ENCODE measurements at places on chromosomes 7 and 10. TPM values are rescaled to one million over a fixed set of nuclear protein-coding genes. Genes with fewer than 3 reads are reported as not detected.

NRCAM gene
- 16.2 TPM for total RNA-seq

GPR15LG gene
- not detected for total RNA-seq

TMEM273 gene
- 8.7 TPM for total RNA-seq

STRIP2 gene
- 16.8 TPM for total RNA-seq

SGCE gene
- 266 TPM for total RNA-seq

TRIL gene
- 23.9 TPM for total RNA-seq

LRIT1 gene
- total RNA-seq: not detected

TEX36 gene
- total RNA-seq: not detected

NPS gene
- total RNA-seq: not detected

SFMBT2 gene
- total RNA-seq: 6.7 TPM

DEPP1 gene
- 44.6 TPM for total RNA-seq

CH25H gene
- total RNA-seq: 0.21 TPM

GDF10 gene
- total RNA-seq: 32.6 TPM

MLLT10 gene
- total RNA-seq: 59.4 TPM

ACTR3C gene
- total RNA-seq: 12.1 TPM

MOGAT3 gene
- not detected for total RNA-seq

ECHS1 gene
- total RNA-seq: 74.7 TPM

IKZF1 gene
- 6.1 TPM for total RNA-seq

AP3M1 gene
- 33.4 TPM for total RNA-seq

PCLO gene
- 2.7 TPM for total RNA-seq

EEPD1 gene
- total RNA-seq: 16.5 TPM

ABHD11 gene
- total RNA-seq: 19.9 TPM

ITPRID1 gene
- 0.92 TPM for total RNA-seq

MYH16 gene
- not detected for total RNA-seq

TFR2 gene
- 1.3 TPM for total RNA-seq

MYL10 gene
- 20.9 TPM for total RNA-seq

PDZD7 gene
- not detected for total RNA-seq

KCP gene
- total RNA-seq: 0.72 TPM

SLC13A1 gene
- not detected for total RNA-seq

AOC1 gene
- not detected for total RNA-seq

IGFBP1 gene
- total RNA-seq: not detected

CCDC172 gene
- total RNA-seq: not detected

HMX2 gene
- not detected for total RNA-seq

IQUB gene
- total RNA-seq: 1.2 TPM

ANK3 gene
- 148 TPM for total RNA-seq

BMPR1A gene
- 102 TPM for total RNA-seq

BTBD16 gene
- 0.41 TPM for total RNA-seq

HKDC1 gene
- 0.51 TPM for total RNA-seq

CLDN3 gene
- total RNA-seq: 9.9 TPM

GTPBP4 gene
- 42.7 TPM for total RNA-seq

CAV1 gene
- 248 TPM for total RNA-seq

NPFFR1 gene
- not detected for total RNA-seq

FAM25G gene
- total RNA-seq: not detected

OR2A5 gene
- not detected for total RNA-seq

PIK3CG gene
- 3.5 TPM for total RNA-seq

CC2D2B gene
- total RNA-seq: 2.2 TPM

RSPH10B gene
- 0.31 TPM for total RNA-seq

Data from tongue (tissue), 3 donors.